ENCODE measurements at places on chromosomes 2 and 18.

GRCh38 chr2:162196638-162197037 is 44.6 kb upstream of the GCG start:
- DNase-seq: peak; percentile 71

GRCh38 chr2:42788882-42789281 is 3.5 kb downstream of the HAAO start:
- DNase-seq: no peak

GRCh38 chr18:59202258-59202820 is 17.6 kb upstream of the GRP start:
- no peak for DNase-seq

- DNase-seq: peak; percentile 88
These were observed 14.3 kb upstream of the TMEM185B start for GRCh38 chr2:120237491-120237902.

DNA sequence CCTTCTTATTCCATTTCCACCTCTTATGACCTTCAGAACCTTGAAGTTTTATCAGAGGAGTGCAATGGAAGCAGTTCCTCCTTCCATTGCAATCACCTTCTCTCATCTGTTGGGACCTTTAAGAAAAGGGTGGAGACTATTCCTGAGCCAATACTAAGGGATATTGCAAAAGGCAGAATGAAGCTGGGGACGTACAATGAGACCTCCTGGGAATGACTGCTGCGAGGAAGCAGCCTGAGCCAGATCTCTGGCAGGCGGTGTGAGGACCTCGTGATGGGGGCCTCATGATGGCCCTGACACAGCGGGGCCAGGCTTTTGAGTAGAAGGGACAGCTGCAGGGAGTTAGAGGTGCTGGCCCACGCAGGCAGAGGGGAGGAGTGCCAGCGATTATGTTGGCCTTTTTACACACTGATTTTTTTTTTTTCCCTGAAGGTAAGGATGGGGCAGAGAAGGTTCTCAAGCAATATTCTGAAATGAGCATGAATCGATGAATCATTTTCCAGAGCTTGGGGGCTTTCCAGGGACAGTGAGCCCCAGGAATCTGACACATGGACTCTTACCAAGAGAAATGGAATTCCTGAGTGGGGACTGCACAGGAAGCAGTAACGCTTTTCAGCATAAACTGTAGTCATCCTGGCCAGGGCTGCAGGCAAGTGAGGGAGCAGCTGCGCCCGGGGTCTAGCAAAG is 40.0 kb upstream of the LAPTM4A start:
- DNase-seq: peak; percentile 88

DNA sequence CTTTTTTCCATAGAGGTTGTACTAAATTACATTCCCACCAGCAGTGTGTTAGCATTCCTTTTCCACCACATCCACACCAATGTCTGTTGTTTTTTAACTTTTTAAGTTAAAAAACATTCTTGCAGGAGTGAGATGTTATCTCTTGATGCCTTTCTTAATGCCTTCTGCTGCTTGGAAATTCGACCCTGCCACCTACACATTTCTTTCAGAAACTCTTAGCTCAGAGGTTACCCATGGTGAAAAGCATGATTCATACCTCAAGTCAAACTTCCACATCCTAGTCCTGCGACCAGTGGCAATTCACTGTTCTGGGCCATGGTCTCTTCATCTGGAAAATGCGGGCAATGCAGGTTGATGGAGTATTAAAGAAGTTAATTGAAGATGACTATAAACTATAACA is 12.7 kb upstream of the HNMT start:
- peak; percentile 26 for DNase-seq

Data from HT1080 (cell line).